ENCODE measurements at places on chromosomes 13 and 19.

GRCh38 chr13:41694545-41695301 lies 237.4 kb downstream of the RGCC start:
- DNase-seq, result peak; percentile 86

GRCh38 chr19:4229179-4229931 lies at the start of gene EBI3:
Gene EBI3, plus strand, starts transcription at chr19:4229523. Its CDS starts 28 bp downstream, at chr19:4229551.
- DNase-seq, result peak; percentile 20

- DNase-seq, result no peak
Observed at GRCh38 chr13:112784811-112785482, 95.1 kb downstream of the ATP11A start.

GRCh38 chr13:99653526-99653925 lies 152.3 kb downstream of the TM9SF2 start:
- DNase-seq, result no peak

DNA sequence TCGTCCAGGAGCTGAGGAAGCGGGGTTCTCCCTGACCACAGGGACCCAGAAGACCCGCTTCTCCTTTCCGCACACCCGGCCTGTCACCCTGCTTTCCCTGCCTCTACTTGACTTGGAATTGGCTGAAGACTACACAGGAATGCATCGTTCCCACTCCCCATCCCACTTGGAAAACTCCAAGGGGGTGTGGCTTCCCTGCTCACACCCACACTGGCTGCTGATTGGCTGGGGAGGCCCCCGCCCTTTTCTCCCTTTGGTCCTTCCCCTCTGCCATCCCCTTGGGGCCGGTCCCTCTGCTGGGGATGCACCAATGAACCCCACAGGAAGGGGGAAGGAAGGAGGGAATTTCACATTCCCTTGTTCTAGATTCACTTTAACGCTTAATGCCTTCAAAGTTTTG lies 18.9 kb downstream of the VASP start:
- no peak for DNase-seq

GRCh38 chr19:16595097-16595496 lies 22.9 kb upstream of the SLC35E1 start:
- DNase-seq, result no peak

DNA sequence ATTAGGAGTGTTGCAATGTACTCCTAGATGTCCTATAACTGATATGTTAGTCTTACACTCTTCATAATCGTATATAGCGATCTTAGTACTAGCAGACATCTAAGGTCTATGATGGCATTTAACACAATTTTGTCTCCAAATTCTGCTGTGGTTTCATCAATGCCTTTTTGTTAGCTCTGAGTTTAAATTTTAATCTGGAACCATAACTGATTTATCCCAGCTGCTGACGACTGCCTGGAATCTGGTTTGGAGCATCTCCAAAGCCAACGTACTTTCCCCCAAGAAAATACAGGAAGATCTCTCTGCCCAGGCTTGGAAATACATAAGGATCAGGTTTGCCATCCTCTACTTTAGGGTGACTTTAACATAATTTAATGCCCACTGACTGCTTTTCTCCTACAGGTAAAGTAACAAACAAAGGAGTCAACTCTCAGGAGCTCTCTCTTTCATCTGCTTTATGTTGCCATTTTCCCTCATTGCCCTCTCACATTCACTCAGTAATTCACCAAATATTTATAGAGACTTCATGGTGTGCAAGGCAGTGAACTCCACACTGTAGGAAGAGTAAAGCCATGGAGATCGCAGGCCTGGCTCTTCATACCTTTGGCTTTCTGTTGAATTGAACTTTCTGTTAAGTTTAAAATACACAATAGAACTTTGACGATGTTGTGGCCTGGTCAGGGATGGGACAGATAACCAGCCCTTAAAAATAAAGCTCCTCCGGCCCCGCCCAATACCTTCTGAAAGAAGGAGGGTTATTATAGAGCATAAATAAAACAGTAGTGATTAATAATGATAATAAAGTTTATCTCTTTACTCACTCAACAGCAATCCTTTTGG lies 23.3 kb upstream of the SPART start:
- no peak for DNase-seq

DNA sequence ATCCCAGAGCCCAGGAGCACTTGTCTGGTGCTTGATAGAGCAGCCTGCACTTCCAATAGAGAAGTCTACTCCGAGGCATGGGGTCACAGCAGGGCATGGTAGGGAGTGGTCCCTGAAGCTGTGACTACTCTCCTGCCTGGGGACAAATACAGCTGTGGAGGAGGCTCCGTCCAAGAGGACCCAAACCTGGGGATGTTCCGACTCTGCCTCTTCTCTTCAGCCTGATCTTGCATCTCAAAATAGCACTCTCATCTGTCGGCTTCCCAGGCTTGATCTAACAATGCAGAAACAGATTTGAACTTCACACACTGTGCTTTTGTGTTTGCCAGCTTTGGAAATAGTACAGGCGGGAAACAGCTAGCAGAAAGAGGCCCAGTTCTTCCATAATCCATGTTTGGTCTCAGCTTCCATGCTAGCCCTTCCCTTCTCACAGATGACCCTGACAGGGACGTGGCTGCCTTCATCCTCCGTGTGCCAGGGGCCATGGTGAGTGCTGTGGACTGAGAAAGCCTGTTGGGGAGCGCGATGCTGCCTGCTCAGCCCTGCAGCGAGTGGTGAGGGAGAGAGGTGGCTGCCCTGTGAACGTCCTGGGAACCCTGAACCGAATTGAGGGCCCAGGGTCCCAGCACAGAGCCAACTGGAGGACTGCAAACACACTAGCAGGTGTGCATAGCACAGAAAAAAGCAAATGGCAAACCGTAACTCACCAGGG lies 150.3 kb upstream of the GPR12 start:
- DNase-seq, result no peak

Data from MV-4-11 (cell line).